ENCODE measurements at places on chromosomes 12 and 14.

DNA sequence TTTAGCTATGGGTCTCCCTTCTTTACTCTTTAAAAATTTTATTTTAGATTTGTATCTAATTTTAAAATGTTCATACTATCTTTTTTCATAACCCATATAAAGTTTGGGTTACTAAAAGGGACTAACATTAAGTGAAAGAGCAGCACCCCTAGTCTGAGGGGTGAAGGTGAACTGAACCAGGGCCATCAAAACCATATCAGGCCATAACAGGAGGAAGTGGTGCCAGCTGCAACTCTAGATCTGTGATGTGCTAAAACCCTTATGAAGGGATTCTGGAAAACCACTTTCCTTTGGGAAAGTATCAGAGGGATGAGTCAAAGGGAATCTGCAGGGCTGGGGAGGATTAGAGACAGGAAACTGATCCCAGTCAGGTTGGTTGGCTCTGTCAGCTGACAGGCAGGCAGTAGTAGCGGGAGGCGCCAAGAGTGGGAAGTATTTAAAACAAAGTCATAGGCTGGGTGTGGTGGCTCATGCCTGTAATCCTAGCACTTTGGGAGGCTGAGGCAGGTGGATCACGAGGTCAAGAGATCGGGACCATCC, 162.5 kb downstream of the PPM1H start:
- no peak for DNase-seq

- no peak for DNase-seq
Observed at GRCh38 chr12:88206601-88207000, 64.5 kb downstream of the TMTC3 start.

DNA sequence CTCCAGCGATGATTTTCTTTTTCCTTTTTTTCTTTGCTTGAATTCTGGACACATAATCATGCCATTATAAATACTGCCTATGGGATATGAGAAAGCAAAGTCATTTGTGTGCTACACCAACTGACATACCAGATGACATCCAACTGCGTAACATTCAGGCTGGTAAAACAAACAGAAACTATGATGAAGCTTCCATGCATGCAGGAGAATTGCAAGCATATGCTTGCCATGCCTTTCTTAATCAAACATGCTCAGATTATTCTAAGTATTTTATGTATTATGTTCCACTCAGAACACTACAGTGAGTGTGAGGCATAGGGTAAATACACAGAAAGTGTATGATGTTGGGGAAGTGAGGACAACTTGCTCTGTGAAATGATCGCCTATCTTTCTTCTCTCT, 97.4 kb downstream of the C12orf50 start:
- no peak for DNase-seq

DNA sequence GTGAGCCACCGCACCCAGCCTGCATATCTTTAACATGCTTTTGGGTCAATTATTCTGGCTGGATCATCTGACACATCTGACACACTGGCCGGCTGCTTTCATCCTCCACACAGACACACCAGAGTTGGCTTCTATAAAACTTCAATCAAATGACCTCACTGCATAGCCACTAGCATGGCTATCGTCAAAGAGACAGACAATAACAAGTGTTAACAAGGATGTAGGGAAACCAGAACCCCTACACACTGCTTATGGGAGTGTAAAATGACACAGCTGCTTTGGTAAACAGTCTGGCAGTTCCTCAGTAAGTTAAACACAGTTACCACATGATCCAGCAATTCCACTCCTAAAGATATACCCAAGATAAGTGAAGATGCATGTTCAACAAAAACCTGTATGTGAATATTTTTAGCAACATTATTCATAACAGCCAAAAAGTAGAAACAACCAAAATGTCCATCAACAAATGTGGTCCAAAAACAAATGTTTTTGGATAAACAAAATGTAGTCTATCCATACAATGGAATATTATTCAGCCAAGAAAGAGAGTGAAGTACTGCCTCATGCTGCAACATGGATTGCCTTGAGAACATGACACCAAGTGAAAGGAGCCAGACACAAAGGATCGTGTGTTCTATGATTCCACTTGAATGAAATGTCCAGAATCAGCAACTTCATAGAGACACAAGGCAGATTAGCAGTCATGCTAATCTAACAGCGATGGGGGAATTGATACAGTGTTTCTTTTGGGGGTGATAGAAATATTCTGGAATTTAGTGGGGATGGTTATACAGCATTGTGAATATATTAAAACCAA, 10.1 kb downstream of the KDM2B start:
- DNase-seq: no peak

DNA sequence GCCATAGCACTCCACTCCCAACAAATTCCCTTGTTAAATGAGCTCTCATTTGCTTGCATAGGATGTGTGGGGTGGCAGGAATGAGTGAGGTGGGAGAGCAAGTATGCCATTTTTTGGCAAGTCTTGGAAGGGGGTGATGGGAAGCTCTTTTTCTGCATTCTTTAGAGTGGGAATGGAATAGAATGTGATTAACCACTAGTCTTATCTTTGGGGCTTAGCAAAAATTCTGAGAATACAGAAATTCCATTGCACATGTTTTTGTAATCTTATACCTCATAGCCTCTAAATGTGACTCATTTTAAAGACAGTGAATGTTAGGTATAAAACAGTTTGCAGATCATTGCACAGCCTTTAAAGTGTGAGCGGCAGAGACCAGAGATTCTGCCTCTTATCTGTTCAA, 28.4 kb upstream of the NEDD1 start:
- DNase-seq: no peak

DNA sequence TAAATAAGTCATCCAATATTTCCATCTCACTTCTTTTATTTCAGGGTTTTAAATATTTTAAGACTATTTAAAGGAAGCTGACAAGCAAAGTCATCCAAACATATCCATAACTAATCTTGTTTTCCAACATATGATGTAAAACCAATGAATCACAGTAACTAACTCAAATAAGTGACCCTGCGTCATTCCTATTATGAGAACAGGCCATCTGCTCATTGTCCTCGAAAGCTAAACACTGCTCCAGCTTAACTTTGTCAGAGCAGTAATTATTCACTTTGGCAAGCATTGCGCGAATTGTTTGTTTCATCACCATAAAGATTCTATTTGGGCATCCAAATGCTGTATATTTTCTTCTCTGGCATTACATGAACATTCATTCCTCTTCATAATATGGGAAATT, 99.1 kb downstream of the CAPZA3 start:
- no peak for DNase-seq

- no peak for DNase-seq
Observed at GRCh38 chr12:81963636-81964035, 204.5 kb upstream of the PPFIA2 start.

DNA sequence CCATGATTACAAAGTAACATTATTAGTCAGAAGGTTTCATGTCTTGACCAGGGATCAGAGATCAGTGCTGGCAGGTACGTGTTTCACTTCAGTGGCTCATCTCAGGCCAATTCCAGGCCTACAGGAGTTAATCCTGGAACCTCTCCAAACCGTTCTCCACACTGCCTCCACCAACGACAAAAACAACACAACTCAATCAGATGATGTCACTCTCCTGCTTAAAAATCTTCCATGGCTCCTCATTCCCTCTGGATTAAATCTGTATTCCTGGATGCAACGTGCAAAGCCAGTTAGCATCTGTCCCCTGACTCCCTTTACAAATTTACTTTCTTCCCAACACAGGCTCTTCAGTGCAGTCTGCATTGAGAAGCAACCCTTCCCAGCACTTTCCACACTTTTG, 34.3 kb upstream of the TXNRD1 start:
- DNase-seq: no peak

DNA sequence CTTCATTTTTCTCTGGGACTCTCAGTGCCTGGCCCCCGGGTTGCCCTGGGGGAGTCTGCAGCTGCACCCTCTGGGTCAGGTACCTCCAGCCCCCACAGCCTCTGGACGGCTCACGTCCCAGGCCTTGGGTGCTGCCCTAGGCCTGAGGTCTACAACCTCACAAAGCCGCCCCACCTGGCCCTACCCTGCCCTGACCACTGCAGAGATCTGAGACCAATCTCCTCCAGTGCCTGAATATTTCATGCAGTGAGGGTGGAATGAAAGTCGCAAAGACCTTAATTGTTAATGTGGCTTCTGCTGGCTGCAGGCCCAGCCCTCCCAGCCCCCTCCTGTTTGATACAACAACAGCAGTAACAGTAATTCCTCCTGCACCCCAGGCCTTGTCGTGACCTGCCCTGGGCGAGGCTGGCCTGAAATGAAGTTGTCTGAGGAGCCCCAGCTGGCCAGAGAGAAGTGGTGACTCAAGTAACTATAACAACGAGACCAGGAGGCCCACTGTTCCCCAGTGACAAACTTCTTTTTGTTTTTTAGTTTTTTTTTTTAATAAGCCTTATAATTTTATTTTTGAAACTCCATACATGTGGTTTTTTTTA, 8.8 kb upstream of the CCDC85C start:
- no peak for DNase-seq

GRCh38 chr12:126617312-126617711, 1552.1 kb downstream of the AACS start:
- DNase-seq: no peak

DNA sequence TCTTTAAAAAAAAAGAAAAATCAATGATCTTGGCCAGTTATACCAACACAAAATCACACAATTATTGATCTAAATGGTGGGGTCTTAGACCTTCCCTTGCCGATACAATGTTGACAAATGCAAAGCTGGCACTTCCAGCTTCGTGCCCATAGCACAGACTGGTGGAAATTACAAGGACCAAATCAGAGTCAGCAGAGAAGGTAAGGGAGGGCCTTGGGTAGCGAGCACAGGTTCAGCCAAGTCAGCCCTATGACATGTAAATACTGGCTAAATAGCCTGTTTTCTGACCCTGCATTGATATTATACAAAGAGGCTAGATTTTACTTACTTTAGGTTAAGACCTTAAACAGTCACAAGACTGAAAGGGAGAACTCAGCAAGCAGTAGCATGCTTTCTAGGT, 30.3 kb upstream of the WDR89 start:
- DNase-seq: no peak

GRCh38 chr12:53955036-53955775, 503 bp downstream of the HOXC12 start:
- DNase-seq: no peak

GRCh38 chr14:64878837-64879634, 671 bp downstream of the SPTB start:
- no peak for DNase-seq

DNA sequence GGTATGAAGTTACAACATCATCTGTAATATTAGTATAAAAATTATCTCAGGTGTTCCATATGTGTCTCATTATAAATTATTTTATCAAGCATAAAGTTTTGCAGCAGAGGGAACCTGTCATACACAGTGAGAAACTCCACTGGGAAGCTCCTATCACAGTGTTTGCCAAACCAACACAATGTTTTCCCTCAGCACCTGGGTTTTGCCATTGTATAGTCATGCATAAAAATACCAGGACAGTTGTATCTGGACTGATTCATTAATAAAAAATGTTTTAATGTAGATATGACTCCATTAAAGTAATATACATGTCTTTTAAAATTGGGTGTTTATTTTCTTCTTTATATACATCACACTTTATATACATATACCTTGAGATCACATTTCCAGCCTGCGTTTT, 56.6 kb downstream of the METTL25 start:
- no peak for DNase-seq

GRCh38 chr12:85733221-85733840, 102.9 kb downstream of the RASSF9 start:
- DNase-seq: no peak

Data from activated CD4-positive, alpha-beta T cell treated with anti-CD3 and anti-CD28 coated beads, Interleukin-2, amount 50 U/mL, for 24 hours (primary cell).